AG04449 (cell line): ENCODE measurements at places on chromosomes 1 and 21.

DNA sequence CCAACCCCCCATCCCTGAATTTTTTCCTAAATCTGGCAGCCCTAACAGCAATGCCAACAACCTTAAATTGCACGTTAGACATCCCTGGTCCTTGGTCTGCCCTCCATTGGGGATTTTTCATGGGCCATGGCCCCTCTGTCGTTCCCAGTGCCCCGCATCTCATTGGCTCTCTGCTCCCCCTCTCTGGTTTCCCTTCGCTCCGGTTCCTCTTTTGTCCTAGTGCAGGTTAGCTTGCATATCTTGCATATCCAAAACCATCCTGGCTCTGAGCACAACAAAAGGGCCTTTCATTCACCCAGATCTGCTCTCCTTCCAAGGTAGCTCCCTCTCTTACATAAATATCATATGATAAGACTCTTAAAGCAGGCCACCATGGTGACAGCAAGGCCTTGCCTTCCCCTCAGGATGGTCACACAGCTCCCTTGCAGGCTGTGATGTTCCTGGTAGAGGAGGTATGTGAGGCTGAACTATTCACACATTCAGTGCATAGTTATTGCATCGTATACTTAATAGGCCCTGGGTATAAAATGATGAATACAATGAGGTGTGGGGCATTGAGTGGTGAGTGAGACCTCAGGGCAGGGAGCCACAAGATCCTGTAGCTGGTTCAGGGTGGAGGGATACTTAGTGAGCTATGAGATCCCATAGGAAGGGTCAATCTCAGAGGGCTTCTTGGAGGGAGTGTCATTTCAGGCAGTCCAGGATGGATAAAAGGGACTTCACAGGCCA is 45.2 kb downstream of the TENT5C start:
- DNase-seq: no peak

GRCh38 chr1:109134423-109134822 is 20.5 kb downstream of the ELAPOR1 start:
- DNase-seq: no peak

DNA sequence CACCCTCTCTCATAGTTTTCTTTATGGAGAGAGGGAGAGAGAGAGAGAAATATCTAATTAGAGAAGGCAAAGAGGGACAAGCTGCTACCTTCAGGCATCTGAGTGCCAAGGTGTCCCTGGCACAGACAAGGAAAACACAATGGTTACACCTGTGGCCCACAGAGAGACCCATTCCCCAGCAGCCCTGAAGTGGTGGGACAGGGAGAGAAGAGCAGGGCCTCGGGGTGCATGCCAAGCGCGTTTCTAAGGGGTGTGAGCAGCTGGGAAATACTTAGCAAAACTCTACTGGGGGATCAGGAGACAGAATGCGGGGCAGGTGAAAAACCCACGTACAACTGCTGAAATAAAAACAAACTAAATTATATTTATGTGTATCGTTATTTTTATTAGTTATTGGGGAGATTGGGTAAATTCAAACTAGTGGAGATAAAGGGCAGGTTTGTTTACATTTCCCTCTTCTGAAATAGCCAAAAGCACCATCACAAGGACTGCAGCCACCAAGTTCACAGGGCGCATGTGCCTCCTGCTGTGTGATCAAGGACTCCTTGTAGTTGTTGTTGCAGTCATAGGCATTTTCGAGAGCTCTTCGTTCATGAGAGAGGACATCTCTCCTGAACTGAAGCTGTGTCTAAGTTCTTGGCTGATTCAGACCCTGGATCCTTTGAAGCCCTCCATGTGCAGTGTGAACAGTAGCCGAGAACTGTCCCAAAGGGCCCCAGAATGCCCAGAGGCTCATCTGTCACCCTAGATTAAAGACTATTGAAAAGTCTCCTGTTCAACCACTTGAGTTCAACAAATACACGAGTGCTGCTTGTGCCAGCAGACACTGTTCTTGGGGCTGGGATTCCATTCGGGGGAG is 737 bp upstream of the SERPINC1 start:
- DNase-seq: no peak

DNA sequence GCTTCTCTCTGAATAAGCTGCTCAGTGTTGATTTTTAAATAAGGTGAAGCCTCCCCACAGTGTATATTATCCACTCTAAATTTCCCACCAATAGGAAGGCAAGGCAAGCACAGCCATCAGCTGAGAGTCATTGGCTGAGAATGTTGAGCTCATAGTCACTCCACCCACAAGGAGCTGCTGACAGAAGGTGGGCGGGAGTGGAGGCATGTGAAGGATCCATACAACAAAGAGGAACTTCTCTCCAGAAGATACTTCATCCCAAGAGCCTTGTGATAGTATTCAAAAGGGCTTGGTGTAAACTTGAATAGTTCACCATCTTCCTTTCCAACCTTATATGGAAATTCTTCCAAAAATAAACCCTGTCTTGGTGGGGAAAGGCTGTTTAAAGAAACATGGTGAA is 42.8 kb downstream of the SAMD13 start:
- DNase-seq: no peak

DNA sequence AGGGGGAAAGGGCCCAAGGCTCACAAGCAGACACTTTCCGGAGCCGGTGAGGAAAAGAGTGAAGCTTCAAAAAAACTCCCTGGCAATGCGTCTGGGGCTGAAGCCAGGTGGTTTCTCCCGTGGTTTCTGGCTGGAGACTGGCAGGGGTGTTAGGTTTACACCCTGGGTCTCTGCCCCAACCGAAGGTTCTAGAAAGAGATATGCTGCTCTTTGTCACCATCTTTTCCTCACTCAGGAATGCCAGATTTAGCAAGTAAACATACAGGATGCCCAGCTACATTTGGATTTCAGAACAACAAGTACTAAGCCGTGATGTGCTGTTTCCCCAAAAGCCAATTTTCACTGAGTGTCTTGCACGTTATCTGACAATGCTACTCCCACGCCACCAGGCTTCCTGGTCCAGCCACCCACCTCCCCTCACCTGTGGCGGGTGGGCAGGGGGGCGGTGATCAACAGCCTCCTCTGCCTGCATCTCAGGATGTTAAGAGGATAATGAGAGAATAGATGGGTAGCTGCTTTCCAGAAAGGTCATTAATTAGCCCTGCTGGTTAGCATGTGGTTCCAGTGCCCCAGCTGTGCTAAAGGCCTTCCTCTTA is 69.6 kb upstream of the OLIG2 start:
- DNase-seq: no peak

GRCh38 chr1:39087435-39087834 is 61.3 kb downstream of the NDUFS5 start:
- no peak for DNase-seq

- no peak for DNase-seq
These were observed 2.3 kb downstream of the TNNT2 start for GRCh38 chr1:201375169-201375568.

DNA sequence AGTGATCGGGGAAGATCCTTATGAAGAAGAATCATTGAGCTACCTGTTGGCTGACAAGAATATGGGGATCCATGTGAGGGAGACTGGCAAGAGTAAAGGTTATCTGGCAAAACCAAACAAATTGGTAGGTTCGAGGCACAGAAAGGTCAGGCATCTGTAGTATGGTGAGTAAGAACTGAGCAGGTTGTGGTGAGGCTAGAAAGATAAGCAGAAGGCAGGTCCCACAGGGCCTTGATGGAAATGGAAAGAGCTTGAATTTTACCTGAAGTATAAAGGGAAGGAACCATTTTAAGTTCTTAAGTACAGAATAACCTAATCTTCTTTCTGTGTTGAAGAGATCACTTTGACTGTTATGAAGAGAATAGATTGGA is 11.1 kb downstream of the PTPRC start:
- no peak for DNase-seq

- no peak for DNase-seq
These were observed 52.4 kb downstream of the CASZ1 start for GRCh38 chr1:10744029-10744428.

- DNase-seq: no peak
These were observed 208.4 kb upstream of the PTBP2 start for GRCh38 chr1:96513136-96513535.

DNA sequence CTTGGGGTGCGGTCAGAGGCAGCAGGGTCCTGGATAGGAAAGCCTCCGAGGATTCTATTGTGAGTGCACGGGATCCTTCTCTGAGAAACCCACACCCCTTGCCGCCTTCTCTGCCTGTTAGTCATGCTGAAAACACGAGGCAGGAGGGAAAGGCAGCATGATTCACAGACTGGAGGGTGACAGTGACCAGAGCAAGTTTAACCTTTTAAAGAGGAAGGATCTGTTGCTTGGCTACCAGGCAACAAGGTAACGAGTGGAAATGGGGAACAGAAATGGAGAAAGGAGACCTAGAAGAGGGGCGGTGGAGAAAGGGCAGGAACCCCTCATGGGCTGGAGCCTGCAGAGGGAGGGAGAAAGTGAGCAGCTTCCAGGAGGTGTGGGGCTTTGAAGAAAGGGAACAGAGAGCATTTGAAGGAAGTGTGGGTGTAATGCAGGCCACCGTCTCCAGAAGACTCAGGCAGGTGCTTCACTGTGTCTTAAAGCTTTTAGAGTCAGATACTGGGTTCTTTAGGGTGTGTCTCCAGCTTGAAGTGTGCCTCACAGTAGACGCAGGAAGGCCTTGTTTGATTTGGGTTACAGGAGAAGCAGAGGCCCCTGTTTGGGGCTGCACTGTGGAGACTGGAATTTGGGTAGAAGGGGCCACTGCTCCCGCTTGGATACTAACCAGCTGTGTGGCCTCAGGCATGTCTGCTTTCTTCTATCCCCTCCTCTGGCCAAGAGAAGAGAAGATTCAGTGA is 19.1 kb downstream of the OPTC start:
- DNase-seq: peak; percentile 70

GRCh38 chr1:48864913-48865312 is 88.2 kb upstream of the BEND5 start:
- no peak for DNase-seq

GRCh38 chr1:23124259-23125026 is 44.2 kb downstream of the LUZP1 start:
- DNase-seq: no peak

GRCh38 chr1:182677397-182678098 is 6.8 kb downstream of the RGS8 start:
- no peak for DNase-seq

DNA sequence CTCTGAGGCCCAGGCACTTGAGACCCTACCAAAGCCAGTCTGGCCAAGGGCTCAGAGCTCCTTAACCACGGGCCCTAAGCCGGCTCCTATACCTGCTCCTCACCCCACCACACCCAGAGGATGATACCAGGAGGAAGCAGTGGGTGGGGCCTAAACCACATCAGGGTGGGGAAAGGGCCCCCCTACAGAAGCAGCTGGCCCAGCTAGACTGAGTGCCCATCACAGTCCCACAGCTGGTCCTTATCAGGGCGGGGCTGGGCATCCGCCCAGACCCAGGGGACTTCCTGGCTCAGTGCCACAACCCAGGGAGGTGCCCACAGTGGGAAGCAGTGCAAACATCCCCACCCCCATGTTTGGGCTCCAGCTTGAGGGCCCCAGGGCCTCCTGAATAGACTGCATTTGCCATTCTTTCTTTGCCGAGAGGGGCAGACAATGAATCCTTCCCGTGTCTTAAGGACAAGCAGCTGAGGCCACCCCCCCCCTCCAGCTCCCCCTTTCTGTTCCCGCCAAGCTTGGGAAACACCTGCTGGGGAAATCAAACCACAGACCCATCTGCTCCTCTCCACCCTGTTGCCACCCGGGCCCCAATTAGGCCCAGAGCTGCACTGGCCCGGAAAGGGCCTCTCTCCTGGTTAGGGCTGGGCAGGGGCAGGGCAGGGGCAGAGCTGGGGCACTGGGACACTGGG is 6.2 kb downstream of the E2F2 start:
- no peak for DNase-seq

- no peak for DNase-seq
These were observed 27.8 kb downstream of the ECE1 start for GRCh38 chr1:21262293-21263051.

DNA sequence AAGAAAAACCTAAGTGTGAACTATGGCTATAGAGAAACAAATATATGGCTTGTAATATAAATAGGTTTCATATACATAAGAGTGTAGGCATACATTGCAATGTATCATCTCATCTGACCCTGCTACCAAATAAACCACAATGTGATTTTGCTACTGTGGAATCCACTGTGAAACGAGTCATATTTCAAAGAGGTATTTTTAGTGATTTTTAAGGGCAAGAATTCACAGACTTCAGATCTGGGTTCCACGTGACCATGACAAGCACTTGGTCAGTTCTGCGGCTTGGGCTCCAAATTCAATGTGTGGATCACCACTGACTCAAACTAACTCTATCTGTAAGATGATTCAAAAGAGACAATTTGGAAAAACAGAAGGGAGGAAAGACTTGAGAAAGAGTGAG is 147.0 kb upstream of the ERG start:
- DNase-seq: peak; percentile 64

DNA sequence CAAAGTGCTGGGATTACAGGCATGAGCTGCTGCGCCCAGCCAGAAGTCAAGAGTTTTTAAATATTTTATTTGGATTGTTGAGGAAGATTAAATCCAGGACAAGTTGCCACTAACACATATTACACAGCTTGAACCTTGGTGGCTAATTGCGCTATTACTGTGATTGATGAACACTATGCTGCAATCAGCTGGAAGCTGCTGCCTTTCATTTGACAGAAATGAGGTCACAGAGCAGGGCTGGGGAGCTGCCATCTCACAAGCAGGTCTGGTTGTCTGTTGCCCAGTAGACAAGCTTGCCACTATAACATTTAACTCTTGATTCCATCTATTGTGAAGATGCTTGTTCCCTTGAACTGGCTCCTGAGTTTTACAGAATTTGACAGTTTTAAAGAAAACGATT is 37.4 kb upstream of the NRDC start:
- DNase-seq: no peak
